ENCODE measurements at places on chromosomes 6 and 20.

GRCh38 chr6:15327271-15327670 is 81.4 kb downstream of the JARID2 start:
- no peak for DNase-seq

- no peak for DNase-seq
Observed at GRCh38 chr20:40767615-40767924, 78.5 kb upstream of the MAFB start.

- DNase-seq = no peak
Observed at GRCh38 chr20:51036827-51037531, 14.1 kb upstream of the KCNG1 start.

DNA sequence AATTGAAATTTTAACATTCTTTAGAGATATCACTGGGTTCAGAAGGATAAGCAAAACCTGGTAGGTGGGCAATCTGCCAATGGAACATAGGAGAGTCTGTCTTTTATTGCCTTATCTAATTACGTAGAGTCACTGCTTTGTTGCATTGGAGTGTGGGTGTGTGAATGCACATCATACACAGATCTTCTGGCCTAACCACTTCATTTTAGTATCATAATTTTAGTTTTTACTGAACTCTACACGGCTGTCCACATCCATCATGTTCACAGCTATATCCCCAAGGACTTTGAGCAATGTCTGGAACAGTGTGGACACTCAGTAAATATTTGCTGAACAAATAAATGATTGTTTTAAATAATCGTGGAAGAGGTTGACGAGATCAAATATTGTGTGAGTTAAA is 104.6 kb upstream of the AKIRIN2 start:
- no peak for DNase-seq

GRCh38 chr6:38512211-38512610 is 127.5 kb downstream of the BTBD9 start:
- no peak for DNase-seq

DNA sequence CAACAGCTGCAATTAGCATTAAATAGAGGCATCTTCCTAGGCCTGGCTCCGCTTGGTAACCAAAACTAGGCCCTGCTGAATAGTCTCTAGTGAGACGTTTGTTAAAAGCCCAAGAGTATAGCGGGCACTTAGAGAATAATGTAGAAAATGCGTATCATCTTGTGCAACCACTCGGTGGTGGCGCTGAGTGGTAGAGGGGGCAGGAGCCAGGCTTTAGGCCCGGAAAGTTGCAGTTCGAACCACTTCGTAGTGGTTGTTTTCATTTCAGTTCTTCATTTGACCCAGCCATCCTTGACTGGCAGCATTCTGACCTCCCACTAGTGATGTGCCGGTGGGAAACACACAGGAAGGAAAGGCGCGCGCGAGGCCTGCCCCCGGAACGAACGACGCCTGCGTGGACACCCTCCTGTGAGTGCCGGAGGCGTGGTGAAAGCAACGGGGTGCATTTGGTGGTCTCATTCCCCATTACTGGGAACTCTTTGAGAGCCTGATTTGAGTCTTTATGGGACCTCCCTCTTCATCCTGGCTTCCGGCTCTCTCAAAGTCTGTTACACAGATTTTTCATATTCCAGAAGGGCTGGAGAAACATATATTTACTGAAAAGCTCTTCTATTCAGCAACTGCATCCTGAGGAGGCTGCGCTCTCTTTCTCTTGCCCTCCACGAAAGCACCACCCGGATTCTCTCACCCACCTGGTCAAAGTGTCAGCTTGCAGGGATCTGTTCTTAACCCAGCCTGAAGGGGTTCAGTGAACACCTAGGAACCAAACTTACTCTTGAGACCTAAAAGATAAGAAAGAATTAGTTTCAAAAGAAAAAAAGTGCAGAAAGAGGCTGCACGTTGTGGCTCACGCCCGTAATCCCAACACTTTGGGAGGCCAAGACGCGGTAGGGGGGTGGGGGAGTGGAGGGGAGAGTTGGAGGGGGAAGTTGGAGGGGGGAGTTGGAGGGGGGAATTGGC is 18.2 kb downstream of the GPX5 start:
- DNase-seq = no peak

- DNase-seq = no peak
Observed at GRCh38 chr6:166635013-166635970, 8.2 kb upstream of the RPS6KA2 start.

- no peak for DNase-seq
Observed at GRCh38 chr6:56890683-56891429, 64.1 kb upstream of the BEND6 start.

GRCh38 chr6:71349395-71349794 is 60.8 kb downstream of the OGFRL1 start:
- no peak for DNase-seq

- DNase-seq = no peak
Observed at GRCh38 chr6:16700202-16700915, 60.9 kb downstream of the ATXN1 start.

DNA sequence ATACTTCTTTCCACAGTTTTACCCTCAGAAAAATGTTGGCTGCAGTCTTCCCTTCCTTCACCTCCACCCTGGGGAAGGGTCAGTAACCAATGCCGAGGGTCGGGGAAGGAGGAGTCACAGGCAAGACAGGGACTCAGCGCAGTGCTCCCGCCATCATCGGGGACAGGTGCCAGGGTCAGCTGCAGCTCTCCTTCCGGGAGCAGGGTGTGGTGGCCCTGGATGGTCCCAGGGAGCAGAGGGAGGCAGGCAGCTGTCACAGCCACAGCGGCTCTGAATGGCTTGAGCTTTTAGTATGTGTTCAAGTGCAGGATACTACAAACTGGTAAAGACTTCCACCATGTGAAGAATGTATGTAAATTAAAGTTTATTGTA is 26.0 kb upstream of the PI16 start:
- DNase-seq = no peak

DNA sequence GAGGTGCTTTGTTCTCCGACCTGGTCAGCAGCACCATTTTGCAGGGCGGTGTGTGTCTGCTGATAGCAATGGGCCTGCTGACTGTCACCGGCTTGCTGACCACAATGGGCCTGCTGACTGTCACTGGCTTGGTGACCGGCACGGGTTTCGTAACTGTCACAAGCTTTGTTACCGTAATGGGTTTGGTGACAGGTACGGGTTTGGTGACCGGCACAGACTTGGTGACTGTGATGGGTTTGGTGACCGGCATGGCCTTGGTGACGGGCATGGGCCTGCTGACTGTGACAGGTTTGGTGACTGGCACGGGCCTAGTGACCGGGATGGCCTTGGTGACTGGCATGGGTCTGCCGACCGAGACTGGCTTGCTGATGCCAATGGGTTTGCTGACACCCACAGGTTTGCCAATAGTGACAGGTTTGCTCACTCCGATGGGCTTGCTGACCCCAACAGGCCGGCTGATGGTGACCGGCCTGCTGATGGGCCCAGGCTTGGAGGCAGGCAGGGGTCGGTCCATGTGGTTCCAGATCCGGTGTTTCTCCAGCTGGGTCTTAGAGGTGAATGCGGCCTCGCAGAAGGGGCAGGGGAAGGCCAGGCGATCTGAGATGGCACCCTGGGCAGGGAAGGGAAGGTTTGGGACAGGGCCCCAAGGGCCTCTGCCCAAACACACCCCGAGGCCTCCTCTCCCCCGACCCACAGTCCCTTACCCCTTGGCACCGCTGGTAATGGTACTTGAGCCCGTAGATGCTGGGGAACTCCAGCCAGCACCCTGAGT is 3.4 kb downstream of the ZNF512B start:
- DNase-seq = no peak
